ENCODE measurements at places on chromosomes 3 and 15.

DNA sequence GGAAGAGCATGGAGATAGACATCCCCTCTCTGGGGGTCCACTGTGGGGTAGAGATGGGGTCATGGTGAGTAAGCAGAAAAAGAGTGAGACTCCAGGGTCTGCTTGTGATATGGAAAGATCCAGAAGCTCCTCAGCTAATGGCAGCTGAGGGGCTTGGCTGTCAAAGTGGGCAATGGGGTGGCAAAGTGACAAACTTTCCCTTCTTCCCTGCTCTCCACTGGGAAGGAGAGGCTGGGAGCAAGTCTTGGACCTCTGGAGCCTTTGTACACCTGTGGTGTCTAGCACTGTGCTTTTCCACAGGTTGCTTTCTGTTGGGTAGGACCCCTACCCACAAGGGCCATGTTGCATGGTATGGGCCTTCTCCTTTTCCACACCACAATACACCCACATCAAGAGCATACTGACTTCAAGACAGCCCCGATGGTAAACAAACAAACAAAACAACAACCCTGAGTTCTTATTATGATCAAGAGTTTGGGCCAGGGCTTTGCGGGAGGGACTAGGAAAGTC lies 3.5 kb downstream of the ITGA11 start:
- no peak for DNase-seq

GRCh38 chr15:52225230-52225629 lies 34.0 kb upstream of the GNB5 start:
- DNase-seq: no peak

GRCh38 chr15:79076661-79077060 lies 13.9 kb downstream of the RASGRF1 start:
- no peak for DNase-seq

GRCh38 chr3:178152988-178153387 lies 383.2 kb upstream of the KCNMB2 start:
- DNase-seq: no peak

DNA sequence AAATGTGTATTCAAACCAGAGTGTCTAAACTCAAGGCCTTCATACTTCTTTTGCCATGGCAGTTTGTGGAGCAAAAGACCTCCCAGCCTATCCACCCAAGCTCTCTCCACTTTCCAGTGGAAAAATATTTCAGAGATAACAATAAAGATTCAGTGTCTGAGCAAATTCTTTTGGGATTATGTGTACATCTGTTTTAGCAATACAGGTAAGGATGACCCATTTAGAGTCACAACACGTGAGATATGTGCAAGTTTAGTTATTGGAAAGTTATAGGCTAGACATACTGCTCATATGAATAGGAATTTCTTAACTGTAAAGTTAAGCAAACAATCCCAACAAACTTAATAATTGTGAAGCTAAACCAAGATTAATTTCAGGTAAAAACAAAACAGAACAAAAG lies 174.5 kb upstream of the LRIG1 start:
- DNase-seq: no peak

DNA sequence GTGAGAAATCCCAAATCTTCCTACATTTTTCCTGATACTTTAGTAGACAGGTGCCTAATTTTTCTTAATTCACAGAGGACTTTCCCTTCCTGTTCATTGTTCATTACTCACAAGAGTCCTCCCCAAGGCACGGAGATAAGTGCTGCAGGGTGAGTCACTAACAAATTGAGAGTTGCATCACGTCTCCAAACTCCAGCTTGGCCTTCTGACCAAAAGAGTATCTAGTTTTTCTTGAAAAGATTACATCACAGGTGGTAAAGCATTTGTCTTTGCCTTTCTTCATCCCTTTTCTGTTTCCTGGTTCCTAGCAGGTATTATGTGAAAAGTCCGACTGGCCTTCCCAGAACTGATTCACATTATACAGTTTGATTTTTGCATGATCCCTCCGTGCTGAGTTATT lies 24.9 kb upstream of the RASGRP1 start:
- peak; percentile 35 for DNase-seq

GRCh38 chr15:74989527-74989926 lies 5.8 kb upstream of the SCAMP5 start:
- DNase-seq: no peak

GRCh38 chr3:182793663-182794454 lies 555 bp downstream of the ATP11B start:
- DNase-seq: peak; percentile 62

DNA sequence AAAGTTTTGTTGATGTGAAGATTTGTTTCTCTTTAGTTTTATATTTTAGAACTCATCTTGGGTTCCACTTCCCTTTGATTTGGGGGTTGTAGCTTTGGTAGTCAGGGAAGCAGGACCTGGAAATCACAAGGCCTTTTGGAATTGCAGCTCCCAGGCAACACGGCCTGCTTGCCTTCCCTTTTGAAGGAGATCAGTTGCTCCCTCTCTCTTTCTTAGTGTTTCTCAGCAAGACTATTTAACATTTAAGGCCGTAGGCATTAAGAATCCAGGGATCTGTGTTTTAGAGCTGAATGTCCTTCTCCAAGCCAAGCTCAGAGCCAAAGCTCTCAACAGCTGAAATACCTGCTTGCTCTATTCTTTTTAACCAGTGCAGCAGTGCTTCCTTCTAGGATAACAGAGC lies 310.3 kb downstream of the PTPRG start:
- DNase-seq: no peak

DNA sequence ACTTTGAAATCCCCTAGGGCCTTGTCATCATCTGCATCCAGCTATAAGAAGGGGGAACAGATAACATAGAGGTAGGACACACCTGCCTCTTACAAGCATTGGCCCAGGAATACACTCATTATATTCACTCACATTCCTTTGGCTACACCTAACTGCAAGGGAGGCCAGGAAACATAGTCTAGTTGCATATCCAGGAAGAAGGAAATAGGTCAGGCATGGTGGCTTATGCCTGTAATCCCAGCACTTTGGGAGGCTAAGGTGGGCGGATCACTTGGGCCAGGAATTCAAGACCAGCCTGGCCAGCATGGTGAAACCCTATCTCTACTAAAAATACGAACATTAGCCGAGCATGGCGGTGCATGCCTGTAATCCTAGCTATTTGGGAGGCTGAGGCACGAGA lies 48.8 kb downstream of the GTPBP8 start:
- DNase-seq: no peak

GRCh38 chr3:120052677-120053076 lies 41.6 kb downstream of the GSK3B start:
- DNase-seq: no peak

DNA sequence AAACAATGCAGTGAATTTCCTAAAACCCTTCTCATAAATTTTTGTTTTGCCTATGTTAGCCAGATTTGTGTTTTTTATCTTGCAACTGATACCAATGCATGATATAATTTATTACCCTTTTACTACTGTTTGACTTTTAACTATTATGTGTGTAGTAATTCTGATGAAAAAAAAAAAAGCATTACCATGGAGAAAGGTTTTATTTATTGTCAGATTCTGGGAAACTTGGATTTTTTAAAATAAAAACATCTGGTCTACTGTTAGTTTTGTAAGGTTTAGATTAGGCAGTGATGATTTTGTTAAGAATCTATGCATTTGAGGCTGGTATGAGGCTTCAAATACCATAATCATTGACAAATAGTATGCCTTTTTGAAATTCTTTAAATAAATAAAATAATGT lies 470.4 kb upstream of the ROBO1 start:
- DNase-seq: no peak

DNA sequence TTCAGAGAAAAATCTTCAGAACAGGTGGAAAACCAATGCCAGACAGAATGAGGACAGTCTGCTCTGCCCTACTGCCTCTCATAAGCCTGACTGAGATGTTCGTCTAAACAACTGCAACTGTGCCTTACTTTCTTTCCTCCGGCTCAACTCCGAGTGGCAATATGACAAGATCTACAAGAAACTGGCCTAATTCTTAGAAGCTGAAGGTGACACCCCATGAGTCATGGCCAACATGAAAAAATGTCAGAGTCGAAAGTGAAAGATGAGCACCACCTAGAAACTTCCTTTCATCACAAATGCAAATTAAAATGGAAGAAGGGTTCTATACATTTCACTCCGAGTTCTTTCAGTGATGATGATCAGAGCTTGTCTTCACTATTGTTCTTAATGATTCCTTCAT lies 12.9 kb downstream of the PCYT1A start:
- no peak for DNase-seq

DNA sequence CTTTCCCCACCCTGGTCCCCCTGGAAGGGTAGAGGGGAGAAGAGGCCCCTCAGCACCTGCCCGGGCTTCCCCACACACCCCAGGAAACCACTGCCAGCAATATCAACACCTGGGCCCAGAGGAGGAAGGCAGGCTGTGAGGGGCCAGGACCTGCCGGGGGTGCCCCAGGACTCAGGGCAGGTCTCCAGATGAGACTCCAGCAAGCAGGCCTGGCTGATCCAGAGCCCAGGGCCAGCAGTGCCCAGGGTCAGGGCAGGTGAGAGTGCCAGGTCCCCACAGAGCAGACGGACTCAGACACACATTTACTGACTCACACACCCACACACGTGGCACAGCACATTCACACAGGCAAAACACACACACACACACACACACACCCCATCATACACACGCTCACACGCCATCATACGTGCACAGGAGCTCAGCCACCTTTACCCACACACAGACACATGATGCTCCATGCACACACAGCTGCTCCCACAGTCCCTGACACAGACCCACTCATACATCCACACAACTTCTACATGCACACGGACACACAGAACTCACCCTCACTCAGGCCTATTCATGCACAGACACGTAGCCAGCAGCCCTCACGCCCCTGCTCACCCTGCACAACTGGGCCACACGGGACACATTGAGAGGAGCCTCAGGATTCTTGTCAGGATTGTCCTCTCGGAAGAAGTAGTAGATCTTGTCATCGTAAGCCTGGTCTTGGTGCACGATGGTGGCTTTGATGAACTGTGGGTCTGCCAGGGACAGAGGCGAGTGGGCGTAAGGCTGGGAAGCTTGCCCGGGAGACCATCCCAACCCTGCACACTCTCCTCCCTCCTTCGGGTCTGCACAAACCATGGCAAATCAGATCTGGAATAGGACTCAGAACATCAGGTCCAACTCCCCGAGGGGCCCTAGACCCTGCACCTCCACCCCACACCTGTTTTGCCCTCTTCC lies 17.5 kb downstream of the SEMA7A start:
- DNase-seq: no peak

DNA sequence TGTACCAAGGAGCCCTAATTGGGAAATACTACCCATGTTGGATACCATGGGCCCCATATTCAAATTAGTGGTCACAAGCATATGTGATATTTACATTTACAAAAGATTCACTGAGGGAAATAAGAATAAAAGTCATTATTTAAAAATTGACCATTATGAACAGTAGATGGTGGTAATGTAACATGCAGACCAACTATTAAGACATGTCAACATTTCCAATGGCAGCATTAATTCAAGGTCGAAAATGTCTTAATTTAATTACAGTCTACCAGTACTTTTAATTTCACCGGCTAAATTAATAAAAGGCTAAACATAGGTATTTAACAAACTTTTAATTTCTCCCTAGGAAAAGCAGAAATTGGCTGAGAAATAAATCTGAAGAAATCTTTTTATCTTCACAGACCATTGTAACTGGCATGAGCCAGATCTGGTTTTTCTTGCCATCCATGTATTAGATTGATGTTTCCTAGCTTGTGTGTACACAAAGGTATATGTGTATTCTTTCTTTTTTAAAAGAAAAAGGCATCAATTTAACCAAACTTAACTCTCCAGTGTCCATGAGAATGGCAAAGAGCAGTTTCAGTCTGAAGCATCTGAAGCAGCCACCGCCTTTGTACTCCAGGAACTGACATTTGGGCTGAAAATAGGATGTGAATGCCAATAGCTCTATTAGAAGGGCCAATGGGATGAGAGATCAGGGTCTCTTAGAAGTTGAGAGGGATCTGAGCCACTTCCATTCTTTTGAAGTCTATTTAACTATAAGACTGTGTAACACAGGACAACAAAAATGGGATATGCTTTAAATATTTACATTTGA lies 26.6 kb downstream of the NEK11 start:
- DNase-seq: no peak

GRCh38 chr3:41682996-41683395 lies 278.9 kb downstream of the ULK4 start:
- peak; percentile 65 for DNase-seq

DNA sequence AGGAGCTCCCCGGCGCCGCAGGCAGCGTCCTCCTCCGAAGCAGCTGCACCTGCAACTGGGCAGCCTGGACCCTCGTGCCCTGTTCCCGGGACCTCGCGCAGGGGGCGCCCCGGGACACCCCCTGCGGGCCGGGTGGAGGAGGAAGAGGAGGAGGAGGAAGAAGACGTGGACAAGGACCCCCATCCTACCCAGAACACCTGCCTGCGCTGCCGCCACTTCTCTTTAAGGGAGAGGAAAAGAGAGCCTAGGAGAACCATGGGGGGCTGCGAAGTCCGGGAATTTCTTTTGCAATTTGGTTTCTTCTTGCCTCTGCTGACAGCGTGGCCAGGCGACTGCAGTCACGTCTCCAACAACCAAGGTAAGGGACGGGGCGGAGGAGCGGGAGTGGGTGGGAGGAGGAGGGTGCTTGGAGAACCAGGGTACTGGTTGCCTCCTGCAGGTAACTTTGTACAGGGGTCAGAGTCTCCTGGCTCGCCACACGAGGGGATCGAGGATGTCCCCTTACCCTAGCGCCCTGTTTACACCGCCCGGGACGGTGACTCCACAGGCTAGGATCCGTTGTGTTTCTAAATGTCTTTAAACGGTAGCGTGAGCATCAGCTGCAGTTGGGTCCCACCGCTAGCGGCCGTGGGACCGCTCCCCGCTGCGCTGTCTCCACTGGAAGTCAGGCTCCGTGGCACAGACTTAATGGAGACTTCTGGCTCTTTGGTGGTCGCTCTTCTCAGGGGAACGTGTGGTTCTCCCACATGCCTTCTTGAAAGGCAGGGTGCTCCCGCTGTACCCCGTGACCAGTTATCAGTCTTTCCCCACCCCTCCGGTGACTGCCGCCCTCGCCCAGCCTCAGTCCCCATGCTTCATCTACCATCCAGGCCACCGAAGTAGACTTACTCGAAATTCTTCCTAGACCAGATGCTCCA lies 515 bp downstream of the EPHA6 start:
- DNase-seq: peak; percentile 14

DNA sequence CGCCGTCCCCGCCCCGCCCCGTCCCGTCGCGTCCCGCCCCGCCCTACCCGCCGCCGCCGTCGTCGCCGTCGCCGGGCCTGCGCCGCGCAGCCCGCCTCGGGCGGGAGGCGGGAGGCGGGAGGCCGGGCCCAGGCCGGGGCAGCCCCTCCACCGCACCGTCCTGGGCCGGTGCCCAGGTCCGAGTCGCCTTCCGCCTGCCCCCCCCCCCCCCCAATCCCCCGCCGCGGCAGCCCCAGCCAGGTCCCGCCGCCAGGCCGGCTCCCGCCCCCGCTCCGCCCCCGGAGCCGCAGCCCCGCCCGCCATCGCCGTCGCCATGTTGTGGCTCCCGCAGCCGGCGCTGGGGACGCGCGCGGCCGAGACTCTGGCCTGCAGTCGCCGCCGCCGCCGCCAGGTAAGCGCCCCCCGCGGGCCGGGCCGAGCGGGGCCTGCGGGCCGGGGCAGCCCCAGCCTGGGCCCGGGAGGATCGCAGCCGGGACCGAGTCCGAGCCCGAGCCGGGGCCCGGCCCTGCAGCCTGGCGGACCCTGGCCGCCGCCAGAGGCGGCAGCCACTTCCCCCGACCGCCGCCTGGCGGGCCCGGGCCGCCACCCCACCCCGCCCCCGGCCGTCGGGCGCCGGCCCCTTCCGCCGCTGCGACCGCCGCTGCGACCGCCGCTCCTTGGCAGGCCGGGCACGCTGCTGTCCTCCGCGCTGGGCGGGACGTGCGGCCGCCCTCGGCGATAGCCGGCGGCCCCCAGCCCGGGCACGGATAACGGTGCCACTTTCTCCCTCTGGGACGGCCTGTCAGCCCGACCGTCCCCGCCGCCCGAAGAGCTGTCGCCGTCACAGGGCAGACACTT lies at the start of gene ZNF592:
Gene ZNF592 (plus strand): TSS at position 319 of the 837 bp plus-strand sequence. CDS start 34,084 bp downstream, outside the sequence.
- no peak for DNase-seq

GRCh38 chr3:113339616-113340244 lies 101.6 kb downstream of the CFAP44 start:
- DNase-seq: no peak
